ENCODE measurements at places on chromosomes 16 and 17.

- DNase-seq: no peak
Measured at GRCh38 chr17:57773557-57773956, 28.5 kb upstream of the CCDC182 start.

DNA sequence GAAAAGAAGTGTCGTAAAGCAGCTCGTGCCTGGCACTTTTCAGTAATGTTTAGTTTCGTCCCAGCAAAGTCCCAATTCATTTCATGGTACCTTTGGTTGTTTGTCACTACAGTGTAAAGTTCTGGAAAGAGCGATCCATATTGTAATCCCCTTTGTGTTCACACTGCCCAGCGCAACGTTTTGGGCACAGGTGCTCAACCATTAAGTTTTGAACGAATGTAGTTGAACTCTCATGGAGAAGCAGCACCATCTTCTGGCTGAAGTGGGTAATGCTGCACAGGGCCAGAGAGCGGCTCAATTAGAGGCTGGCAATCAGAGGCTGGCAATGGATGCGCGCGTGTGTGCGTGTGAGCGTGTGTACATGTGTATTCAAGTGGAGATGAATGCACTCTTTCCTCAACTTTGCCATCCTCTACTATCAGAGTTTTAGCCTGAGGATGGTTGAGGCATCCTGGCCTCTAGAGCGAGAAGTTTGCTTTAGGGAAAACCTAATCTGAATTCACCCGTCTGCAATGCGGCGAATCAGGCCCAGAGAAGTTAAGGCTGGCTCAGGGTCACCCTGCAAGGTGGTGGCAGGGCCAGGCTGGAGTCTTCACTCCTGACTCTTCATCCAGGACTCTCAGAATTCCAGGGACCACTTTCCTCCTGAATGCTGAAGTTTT lies 29.9 kb downstream of the DYNLL2 start:
- DNase-seq: peak; percentile 58

- no peak for DNase-seq
Measured at GRCh38 chr17:46770818-46771560, 47.5 kb downstream of the WNT3 start.

DNA sequence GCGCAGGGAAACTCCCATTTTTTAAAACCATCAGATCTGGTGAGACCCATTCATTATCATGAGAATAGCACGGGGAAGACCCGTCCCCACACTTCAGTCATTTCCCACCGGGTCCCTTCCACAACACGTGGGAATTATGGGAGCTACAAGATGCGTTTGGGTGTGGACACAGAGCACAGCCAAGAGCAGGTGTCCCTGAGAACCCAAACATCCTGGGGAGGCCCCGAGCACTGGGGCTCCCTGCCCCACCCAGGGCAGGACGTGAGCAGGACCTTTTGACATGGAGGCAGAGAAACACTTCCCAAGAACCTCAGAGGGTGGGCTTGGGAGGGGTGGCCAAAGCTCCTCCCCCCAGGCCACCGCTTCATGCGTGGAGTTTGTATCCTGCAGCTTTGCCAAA lies 89.9 kb upstream of the DNAH17 start:
- DNase-seq: no peak

GRCh38 chr16:89863741-89864526 lies 9.5 kb upstream of the TCF25 start:
- DNase-seq: no peak

GRCh38 chr17:30831663-30832437 lies at the start of gene ATAD5:
ATAD5 (plus strand) TSS chr17:30831966; CDS start chr17:30832348, 382 bp downstream.
- peak; percentile 51 for DNase-seq

GRCh38 chr17:58388302-58389190 lies 28.8 kb downstream of the RNF43 start:
- no peak for DNase-seq

GRCh38 chr17:15951368-15952047 lies 6.6 kb downstream of the ADORA2B start:
- no peak for DNase-seq

- DNase-seq: no peak
Measured at GRCh38 chr17:79939094-79939435, 96.6 kb downstream of the TBC1D16 start.

All from NCI-H2081 treated with DMSO at 0.1 percent for 48 hours (cell line).